ENCODE measurements at places on chromosomes 5 and 9.

- DNase-seq: no peak
Measured at GRCh38 chr5:142432369-142432863, 107.6 kb upstream of the SPRY4 start.

DNA sequence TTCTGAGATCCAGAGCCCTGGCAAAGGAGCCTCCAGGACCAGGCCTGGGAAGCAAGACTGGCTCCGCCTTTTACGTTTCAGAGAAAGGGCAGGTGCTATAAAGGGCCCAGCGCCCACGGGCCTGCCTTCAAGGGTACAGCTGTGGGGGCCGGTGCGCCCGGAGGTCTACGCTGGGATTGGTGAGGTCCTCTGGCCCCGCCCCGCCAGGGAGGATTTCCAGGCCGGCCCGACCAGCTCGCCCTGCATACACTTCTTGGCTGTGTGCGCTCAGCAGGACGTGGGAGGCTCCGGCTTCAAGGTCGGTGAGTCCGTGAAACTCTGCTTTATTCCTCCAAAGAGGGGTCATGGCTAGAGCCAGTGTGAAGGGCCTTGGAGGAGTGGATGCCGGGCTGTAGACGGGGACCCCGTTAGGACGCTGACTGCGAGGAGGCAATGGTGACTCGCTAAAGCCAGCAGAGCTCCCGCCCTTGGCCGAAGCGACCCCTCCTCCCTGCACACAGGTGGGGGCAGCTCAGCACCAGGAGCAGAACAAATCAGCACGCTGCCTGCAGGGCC lies at the start of gene CKMT2:
Gene CKMT2, plus strand, starts transcription at position 243 of the 555 bp plus-strand sequence. CDS start 17,811 bp downstream, outside the sequence.
- no peak for DNase-seq

DNA sequence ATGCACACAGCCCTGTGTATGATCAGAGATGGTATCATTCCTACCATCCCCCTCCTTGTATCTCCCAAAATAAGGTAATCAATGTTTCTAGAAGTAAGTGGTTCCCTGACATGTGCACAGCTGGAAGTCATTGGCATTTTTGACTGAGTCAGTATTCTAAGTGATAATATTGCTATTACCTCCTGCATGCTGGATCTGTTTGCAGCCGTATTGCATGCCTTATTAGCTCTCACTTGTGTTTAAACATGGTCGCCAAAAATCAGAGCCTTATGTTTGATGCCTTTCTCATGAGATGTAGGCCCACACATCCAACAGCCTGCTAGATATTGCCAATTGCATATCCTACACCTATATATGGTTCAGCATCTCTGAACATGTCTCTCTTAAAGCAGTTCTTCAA lies 254.3 kb downstream of the CDH12 start:
- no peak for DNase-seq

DNA sequence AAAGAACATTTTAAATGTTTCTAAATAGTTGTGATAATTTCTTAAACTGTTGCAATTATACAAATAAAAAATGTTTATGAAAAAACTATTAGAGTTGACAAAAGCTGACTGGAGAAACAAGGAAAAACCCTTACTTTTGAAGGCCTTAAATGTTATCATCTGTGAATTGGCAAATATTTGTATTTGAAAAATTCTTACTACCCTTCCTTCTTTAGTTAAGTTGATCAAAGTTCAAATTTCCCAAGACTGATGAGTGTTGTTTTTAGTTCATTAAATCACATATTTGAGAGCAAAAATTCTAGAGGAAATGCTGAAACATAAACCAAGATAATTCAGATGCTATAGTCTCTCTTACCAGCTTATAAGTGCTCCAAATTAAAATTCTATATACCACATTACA lies 2.6 kb upstream of the SLC35D2 start:
- no peak for DNase-seq

GRCh38 chr9:120868676-120869359 lies 8.2 kb downstream of the PHF19 start:
- peak; percentile 96 for DNase-seq

DNA sequence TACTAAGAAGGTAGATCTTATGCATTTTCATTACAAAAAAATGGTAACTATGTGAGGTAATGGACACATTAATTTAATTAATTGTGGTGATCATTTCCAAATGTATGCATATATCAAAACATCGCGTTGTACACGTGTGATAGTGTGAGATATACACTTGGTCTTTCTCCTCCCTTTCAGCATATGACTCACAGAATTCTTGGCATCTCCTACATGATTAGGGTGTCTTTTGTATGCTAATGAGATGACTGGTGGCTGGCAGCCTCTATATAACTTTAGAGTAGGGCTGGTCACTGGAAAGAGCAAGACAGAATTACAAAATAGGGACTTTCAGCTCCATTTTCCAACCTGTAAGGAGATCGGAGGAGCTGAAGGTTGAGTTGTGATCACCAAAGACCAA lies 1167.6 kb downstream of the CDH12 start:
- no peak for DNase-seq

DNA sequence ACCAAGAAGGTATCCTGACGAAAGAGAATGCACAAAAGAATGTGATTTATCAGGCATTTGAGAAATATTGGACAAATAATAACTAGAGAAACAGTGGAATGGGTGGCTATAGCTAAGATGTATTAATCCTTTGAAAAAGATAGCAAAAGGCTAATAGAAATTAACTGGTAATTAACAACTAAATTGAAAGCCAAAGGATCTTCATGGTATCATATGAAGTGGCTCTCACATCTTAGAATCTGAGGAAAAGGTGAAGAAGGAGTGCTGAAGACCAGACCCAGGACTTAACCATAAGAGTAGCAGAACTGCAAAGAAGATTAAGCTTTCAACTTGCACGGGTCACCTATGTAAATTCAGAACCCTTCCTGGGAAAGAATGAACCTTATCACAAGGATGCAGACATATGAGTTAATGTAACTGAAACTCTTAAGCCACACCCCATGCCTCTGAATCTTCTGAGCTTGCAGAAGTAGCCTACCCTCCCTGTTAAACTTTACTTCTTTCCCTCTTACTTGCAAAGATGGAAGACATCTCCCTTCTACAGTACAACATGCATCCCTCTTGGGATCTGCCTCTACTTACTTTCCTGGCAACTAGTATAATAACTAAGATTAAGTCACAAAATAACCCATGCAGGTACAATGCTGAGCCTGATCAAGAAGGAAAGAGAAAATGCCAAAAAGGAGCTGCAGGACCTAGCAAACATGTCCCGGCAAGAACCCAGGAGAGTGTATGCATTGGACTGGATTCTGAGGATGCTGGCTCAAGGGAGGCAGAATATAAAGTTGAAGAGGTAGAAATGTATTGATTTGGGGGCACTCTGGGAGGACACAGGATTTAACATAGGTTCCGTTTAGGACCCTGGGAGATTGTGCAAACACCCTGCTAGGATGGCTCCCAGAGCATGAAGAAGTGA lies 395.5 kb upstream of the SLC30A5 start:
- DNase-seq: peak; percentile 15

DNA sequence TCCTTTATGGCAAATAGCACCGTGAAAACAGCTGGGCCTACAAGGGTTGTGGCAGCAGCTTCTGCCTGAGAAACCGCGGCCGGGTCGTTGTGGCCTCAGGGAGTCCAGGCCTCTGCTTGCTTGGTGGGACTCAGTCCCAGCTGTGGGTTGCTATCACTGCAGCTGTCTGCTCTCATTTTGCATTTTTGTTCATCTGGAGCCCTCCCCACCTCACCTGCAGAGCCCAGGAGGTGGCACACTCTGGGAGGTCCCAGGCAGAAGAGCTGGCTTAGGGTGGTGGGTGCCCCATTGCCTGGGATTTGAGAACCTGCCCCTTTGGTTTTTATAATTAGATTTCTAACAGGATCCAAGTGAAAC lies 138.4 kb downstream of the GADD45G start:
- no peak for DNase-seq

- no peak for DNase-seq
Measured at GRCh38 chr5:64826541-64826940, 57.8 kb downstream of the CWC27 start.

DNA sequence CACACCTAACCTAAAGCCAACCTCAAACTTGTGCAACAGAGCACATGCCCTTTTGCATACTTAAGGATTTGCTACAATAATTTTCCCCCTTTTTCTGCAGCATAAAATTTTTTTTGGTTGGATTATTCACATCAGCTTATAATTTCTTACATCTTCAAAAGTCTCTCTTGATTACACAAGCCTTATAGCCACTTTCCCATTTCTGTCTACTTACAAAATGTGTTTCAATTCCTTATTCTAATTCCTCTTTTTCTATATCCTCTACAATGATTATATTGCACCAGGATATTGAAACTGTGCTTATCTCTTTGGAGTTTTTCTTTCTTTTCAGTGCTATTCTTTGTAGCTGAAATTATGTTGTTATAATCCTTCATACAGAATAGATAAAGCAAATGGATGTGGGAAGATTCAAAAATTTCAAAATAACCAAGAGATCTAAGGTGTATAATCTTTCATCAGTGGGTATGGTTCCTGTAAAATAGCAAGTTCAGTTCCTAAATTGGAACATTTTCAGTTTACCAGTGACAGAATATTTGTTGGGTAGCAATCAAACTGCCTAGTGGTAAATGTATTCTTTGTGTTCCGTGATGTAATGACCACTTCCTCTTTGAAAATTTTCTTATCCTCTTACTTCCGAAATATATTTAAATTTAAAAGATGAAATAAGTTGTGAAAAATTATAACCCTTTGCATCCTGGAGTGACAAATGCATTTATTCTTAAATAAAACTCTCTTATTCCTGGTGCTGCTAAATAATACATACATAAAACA lies 386.8 kb upstream of the CHD1 start:
- no peak for DNase-seq

GRCh38 chr9:31153250-31153840 lies 1231.1 kb upstream of the ACO1 start:
- no peak for DNase-seq

- no peak for DNase-seq
Measured at GRCh38 chr5:72586788-72587530, 79.7 kb upstream of the ZNF366 start.

GRCh38 chr9:130211548-130212226 lies 39.5 kb downstream of the NCS1 start:
- DNase-seq: no peak

DNA sequence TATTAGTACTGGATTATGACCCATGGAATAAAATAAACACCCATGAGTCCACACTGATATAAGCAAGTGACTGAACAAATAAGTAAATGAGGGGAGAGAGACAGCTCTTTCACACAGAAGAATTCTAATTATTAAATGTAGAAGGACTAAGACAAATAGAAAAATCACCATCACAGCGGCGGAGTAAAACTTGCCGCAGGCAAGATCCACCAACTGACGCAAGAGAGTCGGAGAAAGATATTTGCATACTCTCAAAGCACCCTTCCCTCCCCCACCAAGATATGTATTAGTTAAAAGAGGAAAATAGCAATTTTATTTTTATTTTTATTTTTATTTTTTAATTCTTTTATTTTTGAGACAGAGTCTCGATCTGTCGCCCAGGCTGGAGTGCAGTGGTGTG lies 14.6 kb upstream of the N4BP3 start:
- no peak for DNase-seq

DNA sequence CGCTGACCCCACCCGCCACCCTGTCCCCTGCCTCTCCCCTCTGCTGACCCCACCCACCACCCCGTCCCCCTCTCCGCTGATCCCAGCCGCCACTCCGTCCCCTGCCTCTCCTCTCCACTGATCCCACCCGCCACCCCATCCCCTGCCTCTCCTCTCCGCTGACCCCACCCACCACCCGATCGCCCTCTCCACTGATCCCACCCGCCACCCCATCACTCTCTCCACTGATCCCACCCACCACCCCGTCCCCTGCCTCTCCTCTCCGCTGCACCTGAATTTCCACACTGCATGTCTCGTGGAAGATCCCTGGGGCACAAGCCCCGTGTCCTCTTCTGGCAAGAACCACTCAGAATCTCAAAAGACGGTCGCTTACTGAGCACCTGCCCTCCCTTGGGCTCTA lies 53.4 kb upstream of the OLFM1 start:
- no peak for DNase-seq

- no peak for DNase-seq
Measured at GRCh38 chr9:79742110-79742721, 170.5 kb downstream of the TLE4 start.

GRCh38 chr5:146643776-146644175 lies 127.8 kb upstream of the GPR151 start:
- DNase-seq: no peak

DNA sequence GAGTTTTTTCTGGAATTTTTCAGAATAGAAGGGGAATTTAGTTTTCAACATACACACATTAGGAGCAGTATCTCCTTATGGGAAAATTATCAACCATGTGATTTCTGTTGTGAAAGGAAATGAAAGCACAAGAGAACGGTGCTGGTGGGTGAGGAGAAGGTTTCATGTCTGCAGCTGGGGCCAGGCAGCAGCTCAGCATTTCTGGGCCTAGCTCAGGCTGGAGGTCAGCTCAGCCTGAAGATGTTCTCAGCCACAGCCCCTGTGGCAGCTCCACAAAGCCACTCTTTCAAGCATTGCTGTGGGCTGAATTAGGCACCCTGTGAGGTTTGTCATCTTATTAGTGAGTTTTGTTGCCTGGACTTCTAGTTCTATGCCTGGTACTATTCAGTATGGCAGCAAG lies 90.3 kb downstream of the DIRAS2 start:
- DNase-seq: no peak

DNA sequence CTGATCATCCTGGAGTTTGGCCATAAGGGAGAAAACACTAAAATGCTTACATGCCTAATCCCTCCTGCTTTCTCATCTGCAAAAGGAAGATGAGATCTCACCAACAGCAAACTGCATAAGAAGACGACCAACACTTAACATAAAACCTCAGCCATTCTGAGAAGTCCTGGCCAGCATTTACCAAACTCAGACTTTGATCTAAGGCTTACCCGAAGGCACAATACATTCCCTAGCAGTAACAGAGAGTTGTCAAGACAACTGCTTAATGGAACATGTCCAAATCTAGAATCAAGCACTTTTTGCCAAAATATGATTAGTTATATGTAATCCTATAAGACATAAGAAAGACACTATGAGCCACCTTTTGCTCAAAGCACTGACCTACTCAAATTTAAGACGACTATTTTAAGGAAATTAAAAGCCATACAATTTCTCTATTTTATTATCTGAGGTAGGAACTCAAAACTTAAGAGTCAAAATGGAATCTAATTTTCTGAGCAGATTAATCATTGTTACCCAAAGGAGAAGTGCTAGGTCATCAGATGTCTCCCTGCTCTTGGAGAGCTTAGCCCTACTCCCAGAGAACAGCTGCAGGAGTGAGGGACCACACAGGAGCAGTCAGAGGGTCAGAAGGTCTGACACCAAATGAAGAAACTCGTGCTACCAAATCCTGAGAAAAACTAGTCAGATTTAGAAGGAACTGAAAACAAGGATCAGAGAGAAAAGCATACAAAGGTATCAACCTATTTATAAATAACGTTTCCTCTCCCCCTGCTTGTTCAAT lies 39.3 kb downstream of the EPB41L4A start:
- no peak for DNase-seq

DNA sequence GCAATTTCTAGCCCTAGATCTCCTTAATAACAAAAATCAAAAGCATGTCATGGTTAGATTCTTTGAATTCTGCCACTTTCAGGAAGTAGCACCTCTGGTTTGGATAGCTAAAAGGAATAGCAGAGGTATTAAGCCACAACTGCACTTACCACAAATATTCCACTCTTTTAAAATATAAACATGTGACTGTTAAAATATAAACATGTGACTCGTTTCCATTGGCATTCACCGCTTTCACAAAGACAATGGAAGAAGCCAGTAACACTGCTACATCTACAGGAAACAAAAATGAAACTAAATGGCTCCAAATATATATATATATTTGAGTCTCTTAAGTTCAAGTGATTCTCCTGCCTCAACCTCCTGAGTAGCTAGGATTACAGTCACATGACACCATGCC lies 222.9 kb downstream of the ARL15 start:
- no peak for DNase-seq

GRCh38 chr5:16520841-16521240 lies 55.2 kb upstream of the ZNF622 start:
- DNase-seq: no peak

All from hematopoietic multipotent progenitor cell treated with erythropoietin and hydrocortisone succinate and interleukin-3 and kit ligand, for 17 days (in vitro differentiated cells).